ENCODE measurements at places on chromosomes 11 and 22. TPM values are rescaled to one million over a fixed set of nuclear protein-coding genes. Genes with fewer than 3 reads are reported as not detected.

The NARS2 gene
- 8.4 TPM for polyA plus RNA-seq

The SAA4 gene
- polyA plus RNA-seq: not detected

DNA sequence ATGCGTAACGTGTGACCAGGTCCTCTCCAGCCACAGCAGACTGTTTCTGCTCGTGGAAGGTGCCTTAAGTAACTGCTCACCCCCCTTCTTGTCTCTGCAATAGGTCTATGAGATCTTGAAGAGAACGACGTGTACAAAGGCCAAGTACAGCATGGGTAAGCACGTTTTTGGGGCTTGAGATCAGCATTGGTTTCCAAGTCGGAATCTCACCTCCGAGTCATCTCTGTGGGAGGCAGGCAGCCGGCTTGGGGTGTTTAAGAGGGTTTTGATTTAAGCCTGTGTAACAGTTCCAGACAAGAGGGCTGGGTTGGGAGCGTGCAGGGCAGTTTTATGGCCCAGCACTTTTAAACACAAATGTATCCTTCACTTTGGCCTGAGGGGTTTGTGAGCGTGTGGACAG, 30.1 kb downstream of the ANO1 start:
- no peak for DNase-seq

DNA sequence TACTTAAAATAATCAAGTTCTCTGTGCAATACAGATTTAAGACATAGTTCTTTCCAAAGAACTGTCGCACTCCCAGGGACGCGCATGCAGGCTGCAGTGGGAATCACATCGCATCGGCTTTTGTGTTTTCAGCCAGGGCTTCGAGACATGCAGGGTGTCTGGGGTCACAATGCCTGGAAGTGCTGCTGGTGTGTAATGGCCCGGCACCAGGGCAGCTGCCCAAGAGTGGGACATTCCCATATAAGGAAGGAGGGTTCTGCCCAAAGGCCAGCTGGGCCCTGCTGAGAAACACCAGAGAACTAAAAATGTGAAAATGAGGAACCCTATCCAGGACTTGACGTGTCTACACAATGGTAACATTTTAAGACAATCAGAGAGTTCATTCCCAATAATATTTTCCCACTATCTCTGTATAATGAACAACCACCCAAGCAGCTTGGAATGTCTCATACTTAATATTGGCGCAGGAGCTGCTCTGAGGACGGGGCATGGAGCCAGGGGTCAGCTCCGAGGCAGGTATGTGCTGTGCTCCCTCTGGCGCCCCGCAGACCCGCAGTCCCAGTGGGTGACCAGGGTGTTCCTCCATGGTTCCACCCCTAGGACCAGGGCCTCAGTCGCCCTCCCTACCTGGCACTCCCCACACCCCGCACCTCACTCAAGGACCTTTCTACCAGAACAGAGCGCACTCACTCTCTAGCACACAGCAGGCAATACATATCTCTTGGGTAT, 11.3 kb downstream of the MCAT start:
- no peak for DNase-seq

- no peak for DNase-seq
These were observed 51.0 kb upstream of the CSNK2A3 start for GRCh38 chr11:11403763-11404725.

DNA sequence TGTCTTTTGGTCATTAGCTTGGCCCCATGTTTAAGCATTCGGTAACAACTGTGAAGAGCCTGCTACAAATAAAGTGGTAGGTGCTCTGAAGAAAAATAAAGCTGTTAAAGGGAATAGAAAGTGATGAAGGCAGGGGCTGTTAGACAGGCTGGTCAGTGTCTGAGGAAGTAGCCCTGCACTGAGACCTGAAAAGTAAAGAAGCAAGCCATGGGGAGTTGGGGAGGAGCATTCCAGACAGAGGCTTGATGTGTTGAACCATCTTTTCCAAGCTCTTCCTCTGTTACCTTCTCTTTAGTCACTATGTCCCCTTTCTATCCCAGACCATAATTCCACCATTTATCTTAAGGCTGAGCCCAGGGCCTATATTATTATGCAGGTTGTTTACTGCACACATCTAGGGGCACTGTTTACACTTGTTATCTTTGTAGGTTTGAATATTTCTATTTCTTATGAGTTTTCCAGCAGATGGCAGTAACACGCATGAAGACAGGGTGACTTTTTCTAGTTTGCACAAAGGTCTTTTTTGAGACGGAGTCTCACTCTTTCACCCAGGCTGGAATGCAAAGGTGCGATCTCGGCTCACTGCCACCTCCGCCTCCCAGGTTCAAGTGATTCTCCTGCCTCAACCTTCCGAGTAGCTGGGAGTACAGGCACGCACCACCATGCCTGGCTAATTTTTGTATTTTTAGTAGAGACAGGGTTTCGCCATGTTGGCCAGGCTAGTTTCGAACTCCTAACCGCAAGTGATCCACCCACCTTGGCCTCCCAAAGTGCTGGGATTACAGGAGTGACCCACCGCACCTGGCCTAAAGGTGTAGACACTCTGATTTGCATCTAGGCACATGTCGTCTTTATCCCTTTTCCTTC, 23.0 kb downstream of the ZFTA start:
- no peak for DNase-seq

- DNase-seq: no peak
These were observed 158.5 kb downstream of the ADAMTS15 start for GRCh38 chr11:130606781-130607511.

DNA sequence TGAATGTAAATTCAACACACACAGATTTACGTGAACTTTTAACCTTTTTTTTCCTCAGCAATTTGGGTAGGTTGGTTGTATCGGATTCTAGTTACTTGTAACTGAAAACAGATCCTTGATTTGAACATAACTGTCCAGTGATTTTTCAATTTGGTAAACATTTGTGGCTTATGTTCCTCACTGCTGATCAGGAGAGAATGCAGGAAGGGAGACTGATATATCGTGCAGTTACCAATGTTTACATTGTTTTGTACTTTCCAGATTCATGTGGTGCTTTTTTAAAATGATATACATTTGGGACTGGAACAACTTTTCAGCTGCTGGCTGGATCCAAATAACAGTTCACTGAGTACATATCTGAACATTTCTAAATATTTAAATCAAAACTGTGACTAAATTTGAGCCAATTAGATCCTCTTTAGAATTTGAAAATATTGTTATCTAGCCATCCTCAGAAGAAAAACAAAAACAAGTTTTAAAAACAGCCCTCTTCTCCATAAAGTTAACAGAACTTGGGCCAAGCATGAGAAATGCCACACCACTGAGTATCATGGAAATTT, 84.3 kb upstream of the MTMR2 start:
- DNase-seq: no peak

- no peak for DNase-seq
These were observed 22.7 kb downstream of the ARFGAP3 start for GRCh38 chr22:42834177-42834949.

- no peak for DNase-seq
These were observed 229.9 kb downstream of the ST3GAL4 start for GRCh38 chr11:126585388-126585773.
